NCI-H1694 treated with DMSO at 0.1 percent for 48 hours (cell line): ENCODE measurements at places on chromosomes 2 and 18.
A peak's percentile ranks its signal among the peaks of the same experiment; 100 is the strongest.

DNA sequence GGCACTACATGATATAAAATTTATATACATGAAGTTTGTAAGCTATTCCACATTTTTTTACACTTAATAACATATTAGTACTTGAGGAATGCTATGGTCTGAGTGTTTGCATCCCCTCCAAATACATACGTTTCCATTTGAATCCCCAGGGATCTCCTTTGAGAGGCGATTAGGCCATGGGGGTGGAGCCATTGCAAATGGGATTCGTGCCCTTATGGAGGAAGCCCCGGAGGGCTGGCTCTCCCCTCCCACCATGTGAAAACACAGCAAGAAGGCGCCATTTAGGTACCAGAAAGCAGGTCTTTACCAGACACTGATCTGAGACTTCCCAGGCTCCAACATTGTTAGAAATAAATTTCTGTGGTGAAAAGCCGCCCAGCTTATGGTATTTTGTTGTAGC, 20.8 kb upstream of the MBP start:
- no peak for DNase-seq

- DNase-seq: no peak
Observed at GRCh38 chr2:138503652-138504051, 2.1 kb downstream of the SPOPL start.

DNA sequence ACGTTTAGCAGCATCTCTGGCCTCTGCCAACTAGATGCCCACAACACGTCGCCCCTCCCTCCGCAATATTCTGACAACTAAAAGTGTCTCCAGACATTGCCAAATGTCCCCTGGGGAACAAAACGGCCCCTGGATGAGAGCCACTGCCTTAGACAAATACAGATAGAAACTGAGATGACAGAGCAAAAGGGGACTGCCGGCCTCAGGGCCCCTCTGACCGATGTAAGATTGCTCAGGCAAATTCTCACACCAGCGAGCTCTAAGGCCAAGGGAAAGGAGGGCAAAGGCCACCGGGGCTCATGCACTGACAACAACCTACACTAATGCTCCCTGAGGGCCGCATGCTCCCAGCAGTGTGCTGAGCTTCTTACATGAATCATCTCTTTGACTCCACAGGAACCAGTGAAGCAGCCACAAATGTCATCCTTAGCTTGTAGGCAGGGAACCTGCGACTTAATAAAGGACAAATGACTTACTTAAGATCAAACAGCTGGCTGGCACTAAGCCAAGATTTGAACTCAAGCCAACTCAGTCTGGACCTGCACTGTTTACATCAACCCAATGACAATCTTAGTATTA, 228.5 kb downstream of the TTC32 start:
- no peak for DNase-seq

DNA sequence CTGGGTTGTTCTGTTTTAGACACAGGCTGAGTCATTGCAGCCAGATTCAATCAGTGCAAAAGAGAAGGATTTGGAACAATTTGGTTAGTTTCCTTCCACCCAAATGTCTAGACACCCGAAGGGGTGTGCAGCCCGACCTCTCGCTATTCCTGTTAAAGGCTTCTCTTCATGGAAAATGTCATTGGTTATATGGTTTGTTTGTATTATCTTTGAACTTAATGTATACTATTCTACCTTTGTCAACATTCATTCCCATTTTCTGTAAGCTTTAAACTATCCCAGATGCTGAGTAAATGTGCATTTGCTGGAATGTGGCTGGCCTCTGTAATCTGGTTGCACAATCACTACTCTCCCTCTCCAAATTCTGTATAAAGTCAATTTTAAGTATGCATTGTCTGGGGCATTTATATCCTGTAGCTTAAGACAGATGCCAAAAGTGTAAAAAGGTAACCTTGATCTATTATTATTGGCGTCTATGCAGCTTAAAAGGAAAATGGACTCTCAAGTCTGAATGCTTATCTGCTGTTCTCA, 80.4 kb upstream of the RND3 start:
- no peak for DNase-seq

DNA sequence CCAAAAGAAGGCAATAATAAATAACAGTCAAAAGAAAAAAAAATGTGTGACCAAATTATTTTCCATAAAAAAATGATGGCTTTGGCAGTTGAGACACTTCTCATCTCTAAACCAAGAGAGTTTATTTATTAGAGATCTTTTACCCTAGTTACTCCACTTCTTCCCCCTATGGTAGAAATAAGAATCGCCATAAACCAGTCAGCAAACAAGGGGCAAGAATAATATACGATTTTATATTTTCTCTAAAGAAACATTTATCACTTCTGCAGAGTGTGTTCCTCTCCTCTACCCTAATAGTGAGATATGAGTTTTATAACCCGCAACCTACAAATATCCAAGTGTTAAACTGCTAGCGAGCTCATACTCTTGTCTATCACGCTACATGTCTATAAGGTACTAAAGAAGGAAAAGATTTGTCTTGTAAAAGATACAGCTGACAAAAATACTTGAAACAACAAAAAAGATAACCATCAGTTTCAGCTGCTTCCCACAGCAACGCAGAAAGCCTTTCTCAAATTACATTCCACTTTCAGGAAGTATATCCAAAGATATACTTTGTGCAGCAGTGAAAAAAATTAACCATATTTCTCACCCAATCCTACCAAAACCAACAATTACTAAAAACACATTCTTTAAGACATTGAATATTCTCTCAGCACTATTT, 2.3 kb downstream of the RNF103 start:
- no peak for DNase-seq

DNA sequence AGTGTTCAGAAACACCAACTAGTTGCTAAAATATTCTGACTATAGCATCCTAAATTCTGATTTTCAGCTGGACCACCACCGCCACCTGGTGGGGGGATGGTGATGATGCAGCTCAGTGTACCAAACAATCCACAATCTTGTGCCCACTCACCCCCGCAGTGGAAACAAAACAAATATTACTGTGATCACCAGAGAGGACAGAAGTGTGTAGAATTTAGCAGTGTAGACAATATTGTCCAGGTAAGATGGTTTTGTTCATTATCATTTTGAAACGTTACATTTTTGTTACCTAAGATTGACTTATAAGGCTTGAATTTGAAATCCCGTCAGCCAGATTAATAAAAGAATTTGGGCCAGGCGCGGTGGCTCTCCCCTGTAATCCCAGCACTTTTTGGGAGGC, 31.7 kb upstream of the UBXN4 start:
- DNase-seq: peak; percentile 40

- no peak for DNase-seq
Observed at GRCh38 chr2:193303464-193303863, 1108.7 kb upstream of the TMEFF2 start.

DNA sequence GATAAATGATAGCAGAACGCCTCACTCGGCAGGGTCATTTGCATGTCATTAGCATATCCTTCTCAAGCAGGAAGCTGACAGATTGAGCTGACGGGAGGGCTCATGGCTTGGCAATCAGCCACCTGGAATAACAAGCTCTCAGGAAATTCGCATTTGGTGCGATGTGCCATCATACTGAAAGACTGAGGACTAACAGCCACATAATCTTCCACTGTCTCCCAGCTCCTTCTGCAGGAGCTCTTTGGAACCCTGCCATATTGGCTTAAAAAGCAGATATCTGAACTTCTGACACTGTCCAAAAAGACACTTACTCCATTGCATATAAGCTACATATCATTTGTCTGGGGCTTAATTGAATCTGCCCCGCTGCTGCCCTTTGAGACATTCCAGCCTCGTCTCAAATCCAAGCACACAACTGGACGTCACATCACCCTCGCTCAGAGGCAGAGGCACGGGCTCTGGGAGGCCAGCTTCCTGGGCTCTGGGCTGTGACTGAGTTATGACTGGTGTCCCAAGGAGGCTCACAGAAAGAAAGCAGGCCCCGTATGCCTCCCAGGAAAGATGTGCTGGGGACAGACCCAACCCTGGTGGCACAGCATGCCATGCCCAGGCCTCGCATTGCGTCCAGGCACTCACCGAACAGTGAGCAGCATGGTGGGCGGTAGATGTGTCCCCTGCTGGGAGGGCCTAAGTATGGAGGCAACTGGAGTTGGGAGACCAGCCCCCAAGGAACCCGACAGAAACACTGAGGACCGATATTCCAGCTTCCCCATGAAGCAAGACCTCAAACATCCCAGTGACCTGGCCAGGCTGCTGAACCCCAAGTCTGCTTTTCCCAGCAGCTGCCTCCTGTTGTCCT, 228.0 kb downstream of the ATAD2B start:
- DNase-seq: peak; percentile 46

- no peak for DNase-seq
Observed at GRCh38 chr2:159399716-159400415, 113.4 kb upstream of the WDSUB1 start.

DNA sequence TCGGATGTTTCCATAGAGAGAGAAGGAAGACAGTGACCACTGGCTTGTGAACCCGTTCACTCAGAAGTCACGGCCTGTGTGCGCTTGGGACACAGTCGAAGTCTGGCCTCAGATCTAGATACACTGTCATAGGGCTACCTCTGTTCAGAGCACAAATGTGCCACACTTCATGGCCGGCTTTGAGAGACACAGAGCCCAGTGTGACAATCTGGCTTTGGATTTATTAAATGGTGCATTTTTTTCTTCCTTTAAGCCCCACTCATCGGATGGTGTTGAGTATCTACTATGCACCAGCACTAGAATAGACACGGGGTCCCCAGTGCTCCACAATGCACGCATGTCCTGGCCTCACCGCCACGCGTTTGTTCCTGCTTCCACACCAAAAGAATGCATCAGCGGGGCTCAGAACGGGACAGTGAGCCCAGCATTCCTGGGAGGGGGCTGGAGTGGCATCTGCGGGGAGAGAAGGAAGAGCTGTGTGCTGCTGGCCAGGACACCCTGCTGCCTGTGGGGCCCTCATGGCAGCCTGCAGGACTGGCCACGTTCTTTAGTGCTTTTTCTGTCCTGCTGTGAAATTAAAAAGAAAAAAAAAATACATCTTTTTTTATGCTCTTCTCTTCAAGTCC, 738.9 kb upstream of the SALL3 start:
- DNase-seq: no peak

DNA sequence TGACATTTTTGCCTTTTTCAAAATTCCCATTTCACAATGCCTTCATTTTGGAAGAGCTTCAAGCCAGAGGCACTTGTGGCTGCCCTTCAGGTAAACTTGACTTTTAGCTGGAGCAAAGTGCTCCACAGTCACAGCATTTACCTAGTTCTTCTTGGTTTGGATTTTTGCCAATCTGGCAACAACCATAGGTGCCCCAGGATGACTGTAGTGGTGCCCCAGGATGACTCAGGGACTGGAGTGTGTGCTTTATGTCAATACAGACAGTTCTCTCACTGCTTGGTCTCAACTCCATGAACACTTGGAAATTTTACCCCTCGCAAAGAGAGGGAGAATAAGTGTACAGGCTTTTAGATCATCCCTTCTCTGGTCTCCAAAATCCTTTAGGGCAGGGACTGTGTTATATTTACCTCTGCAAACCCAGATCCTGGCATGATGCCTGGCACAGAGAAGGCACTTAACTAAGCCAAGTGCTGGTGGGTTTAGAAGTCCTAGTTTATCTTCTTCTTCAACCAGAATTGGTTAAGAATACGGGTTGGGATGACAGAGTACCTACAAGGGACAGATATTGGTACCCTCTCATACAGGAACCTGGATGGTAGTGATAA, 15.3 kb upstream of the PTPN4 start:
- DNase-seq: no peak

DNA sequence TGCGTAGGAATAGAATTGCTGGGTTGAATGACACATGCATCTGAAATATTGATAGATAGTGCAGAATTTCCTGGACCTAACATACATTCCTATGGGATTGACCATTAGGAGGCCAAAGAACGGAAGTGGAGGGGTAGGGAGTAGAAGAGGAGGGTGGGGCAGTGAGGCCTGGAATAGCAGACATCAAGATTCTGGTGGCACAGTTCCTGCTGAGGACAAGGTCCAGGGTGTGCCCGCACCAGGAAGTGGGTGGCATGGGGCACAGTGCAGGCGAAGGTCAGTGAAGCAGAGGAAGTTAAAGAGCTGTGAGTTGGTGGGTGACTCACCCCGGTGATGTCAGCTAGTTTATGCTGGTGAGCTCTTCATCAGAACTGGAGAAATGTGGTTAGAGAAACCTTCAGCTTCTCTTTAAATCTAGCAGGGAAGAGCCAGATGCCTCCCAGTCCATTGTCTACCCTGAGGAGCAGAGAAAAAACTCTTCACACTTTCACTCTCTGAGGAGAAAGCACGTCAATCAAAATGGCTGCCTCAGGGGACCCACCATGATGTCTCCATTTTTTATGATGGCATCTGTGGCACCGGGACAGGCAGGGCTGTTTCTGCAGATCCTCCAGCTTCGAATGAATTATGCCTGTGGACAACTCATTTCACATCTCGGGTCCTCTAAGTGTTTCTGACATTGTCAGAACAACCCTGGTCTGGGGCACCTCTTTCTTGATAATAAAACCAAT, 55.9 kb upstream of the CTLA4 start:
- DNase-seq: no peak

GRCh38 chr2:45567288-45567963, 43.6 kb downstream of the SRBD1 start:
- DNase-seq: no peak

GRCh38 chr18:45820106-45820745, 5.2 kb upstream of the SIGLEC15 start:
- no peak for DNase-seq

GRCh38 chr2:207505728-207506127, 24.0 kb upstream of the CREB1 start:
- DNase-seq: no peak

DNA sequence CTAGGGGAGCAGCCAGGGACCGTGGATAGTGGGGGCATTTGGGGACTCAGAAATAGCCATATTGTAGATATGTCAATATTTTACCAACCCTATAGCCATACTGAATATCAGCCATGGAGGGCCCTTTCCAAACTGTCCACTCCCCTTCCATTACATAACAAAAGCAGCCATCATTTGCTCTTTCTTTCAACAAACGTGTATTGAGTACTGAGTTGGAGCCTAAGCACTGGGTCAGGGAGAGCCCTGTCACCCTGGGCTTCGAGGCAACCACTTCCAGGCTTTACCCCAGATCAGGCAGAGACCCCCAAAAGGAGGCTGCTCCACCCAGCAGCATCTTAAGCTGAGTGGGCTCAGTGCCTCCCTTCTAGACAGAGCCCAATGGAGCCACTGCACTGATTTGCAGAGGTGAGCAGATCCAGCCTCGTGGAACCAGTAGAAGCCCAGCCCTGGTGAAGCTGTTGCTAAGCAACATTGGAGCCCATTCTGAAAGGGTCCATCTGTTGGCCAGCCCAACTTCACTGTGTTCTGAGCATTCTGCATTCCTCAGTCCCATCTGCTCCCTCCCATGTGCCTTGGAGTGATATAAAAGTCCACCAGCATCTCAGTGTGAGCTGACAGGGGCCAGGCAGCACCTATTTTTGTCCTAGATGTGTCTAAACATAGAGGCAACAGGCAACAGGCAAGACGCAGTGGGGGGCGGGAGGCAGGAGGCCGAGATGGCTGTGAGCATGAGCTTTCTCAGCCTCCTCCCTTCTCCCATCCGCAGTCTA, 112.1 kb downstream of the PLB1 start:
- peak; percentile 11 for DNase-seq
